ENCODE measurements at places on chromosomes 2 and 18.

DNA sequence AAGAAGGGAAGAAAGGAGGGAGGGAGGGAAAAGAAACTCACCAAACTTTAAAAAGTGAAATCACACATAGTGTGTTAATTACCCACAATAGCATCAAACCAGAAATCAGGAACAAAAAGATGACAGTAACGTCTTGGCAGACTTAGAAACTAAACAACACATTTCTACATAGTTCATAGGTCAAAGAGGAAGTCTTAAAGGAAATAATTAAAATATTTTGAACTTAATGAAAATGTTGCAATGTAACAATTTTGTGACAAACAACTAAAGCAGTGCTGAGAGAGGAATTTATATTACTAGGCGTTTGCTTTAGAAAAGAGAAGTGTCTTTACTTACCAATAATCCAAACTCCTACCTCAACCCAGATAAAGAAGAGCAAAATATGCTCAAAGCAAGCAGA lies 505.0 kb upstream of the ID2 start:
- DNase-seq, result peak; percentile 11

GRCh38 chr2:82837588-82838304 lies 1621.3 kb downstream of the SUCLG1 start:
- peak; percentile 21 for DNase-seq

- DNase-seq, result peak; percentile 57
Observed at GRCh38 chr18:1916869-1917523, 654.3 kb downstream of the METTL4 start.

- DNase-seq, result no peak
Observed at GRCh38 chr2:134331081-134331480, 77.2 kb downstream of the MGAT5 start.

DNA sequence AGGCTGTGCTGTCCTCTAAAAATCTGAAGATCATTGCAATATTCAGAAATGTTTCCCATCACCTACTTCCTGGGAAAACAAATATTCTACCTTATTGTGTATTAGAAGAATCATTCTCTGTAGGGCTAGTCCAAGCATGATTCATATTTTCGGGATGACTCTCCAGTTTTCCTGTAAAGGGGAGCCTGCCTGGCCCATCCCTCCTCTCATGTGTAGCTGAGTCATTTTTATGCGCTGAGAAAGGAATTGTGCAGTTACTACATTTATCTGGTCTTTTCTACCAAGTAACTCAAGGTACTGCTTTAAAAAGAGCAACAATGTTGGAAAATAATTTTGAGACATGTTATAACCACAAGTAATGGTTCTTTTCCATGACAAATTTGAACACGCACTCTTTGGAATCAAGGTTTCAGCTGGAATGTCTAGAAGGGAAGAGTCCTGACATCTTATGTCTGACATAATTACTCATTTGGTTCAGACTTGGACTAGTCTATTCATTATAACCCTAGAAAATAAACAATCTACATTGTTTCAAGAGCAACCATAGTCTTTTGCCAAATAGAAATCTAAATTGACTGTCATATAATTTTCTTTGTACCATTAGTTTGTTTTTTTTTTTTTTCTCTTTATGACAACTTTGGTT lies 6.6 kb downstream of the DSG3 start:
- DNase-seq, result no peak

- DNase-seq, result no peak
Observed at GRCh38 chr2:234680688-234681619, 184.1 kb upstream of the ARL4C start.
